Hindlimb muscle (tissue), 1 donor: ENCODE measurements at places on chromosomes 12 and 14. TPM values are rescaled to one million over a fixed set of nuclear protein-coding genes. Genes with fewer than 3 reads are reported as not detected.

- DNase-seq: peak; percentile 92
These were observed at the start of gene LRP10 for GRCh38 chr14:22871224-22872032. Gene LRP10, plus strand, starts transcription at chr14:22871740. Its CDS starts 564 bp downstream, at chr14:22872304.

DNA sequence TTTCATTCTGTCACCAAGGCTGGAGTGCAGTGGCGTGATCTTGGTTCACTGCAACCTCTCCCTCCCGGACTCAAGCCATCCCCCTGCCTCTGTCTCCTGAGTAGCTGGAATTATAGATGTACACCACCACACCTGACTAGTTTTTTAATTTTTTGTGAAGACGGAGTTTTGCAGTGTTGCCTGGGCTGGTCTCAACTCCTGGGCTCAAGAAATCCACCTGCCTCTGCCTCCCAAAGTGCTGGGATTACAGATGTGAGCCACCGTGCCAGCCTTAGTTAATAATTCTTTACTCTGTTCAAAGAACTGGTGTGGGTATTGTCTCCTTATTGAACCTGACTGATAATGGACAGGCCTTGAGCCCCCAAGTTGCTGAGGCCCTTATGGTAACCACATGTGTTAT, 10.4 kb upstream of the KRT7 start:
- no peak for DNase-seq

DNA sequence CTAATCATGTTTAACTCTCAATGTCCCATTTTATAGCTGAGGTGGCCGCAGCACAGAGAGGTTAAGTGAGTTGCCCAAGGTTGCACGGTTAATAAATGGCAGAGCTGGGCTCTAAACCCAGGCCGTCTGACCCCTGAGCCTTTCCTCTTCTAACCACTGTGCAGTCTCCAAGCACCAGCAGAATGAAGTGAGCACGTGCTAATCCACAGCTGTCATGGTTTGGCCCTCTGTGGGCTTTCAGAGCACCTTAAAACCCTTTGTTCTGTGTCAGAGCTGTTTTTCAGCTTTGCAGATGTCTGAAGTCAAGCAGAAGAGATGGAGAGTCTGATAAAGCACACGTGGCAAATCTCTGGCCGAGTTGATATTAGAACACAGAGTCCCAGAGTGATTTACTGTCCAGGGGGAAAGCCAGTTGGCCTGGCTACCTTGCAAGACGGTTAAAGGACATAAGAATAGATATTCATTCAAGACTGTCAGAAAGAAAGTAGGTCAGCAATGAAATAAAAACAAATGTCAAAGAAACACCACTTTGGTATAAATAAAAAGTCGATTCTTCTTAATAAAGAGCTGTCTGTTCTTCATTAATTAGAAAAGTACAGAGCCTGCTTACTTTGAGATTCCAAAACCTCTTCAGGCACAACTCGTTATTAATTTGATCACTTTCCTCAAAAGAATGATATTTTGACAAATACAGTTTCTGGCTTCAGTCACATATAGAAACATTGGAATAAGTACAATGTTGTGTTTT, 107.3 kb downstream of the CRADD start:
- DNase-seq: peak; percentile 43

DNA sequence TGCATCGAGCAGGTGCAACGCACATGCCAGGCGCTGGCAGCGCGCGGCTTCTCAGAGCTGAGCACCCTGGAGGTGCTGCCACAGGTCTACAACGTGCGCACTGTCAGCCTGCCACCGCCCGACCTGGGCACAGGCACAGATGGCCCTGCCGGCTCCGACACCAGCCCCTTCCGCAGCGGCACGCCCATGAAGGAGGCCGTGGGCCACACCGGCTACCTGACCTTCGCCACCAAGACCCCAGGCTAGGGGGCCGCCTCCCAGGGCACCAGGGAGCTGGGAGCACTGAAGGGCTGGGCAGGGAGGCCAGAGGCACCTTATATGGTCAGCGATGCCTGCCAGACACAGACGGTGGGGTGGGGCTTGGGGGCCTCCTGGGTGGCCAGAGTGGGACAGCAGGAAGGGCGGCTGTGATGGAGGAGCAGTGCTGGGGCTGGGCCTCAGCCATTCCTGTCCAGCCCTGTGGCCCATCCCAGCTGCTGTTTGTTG, 5.6 kb downstream of the TRMT61A start:
- no peak for DNase-seq

- DNase-seq: no peak
These were observed 18.5 kb downstream of the SFSWAP start for GRCh38 chr12:131729254-131729955.

GRCh38 chr14:49982501-49982951, 89.6 kb downstream of the ARF6 start:
- no peak for DNase-seq

Gene FOXG1
- polyA plus RNA-seq: not detected

GRCh38 chr14:75022655-75023054, 19.9 kb downstream of the EIF2B2 start:
- no peak for DNase-seq

DNA sequence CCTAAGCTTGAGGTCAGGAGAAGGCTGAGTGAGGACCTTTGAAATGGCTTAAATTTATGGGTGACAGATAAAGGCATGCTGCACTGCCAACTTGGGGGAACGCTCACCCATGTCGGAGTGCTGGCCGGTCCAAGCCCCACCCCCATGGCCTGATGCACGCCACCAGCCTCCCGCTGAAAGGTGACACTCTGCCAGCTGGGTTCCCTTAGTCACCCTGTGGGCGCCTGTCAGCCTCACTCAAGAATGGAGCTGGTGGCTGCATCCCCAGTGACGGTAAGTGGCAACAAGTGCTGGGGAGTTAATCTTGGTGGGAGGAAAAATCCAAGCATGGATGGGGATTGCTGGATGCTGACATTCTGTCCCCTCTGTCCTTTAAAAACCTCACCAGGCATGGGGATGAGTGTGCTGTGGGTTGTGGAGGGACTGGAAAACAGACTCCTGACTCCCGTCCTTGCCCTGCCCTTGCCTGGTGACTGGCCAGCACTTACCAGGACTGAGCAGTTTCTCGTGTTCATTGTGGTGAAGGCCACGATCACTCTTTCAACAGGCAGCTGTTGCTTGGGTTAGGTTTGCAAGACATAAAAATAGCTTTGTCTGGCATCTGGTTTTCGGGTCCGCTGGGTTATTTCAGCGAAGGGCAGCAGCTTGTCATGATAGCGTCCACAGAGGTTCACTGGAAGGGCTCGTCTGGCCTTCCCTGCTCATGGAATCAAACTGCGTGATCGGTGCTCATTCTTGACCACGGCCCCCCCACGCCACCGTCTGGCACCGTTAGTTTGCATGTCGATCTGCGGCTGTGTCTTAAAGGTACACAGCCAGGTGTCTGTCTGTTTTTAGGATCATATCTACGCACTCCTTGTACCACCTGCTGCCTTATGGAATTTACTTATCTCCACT, 15.0 kb downstream of the ACACB start:
- DNase-seq: no peak

Gene TSPAN11
- 5.9 TPM for polyA plus RNA-seq

- DNase-seq: no peak
These were observed 16.6 kb downstream of the RPH3A start for GRCh38 chr12:112808156-112808555.

Gene TMPRSS12
- polyA plus RNA-seq: 0.18 TPM

DNA sequence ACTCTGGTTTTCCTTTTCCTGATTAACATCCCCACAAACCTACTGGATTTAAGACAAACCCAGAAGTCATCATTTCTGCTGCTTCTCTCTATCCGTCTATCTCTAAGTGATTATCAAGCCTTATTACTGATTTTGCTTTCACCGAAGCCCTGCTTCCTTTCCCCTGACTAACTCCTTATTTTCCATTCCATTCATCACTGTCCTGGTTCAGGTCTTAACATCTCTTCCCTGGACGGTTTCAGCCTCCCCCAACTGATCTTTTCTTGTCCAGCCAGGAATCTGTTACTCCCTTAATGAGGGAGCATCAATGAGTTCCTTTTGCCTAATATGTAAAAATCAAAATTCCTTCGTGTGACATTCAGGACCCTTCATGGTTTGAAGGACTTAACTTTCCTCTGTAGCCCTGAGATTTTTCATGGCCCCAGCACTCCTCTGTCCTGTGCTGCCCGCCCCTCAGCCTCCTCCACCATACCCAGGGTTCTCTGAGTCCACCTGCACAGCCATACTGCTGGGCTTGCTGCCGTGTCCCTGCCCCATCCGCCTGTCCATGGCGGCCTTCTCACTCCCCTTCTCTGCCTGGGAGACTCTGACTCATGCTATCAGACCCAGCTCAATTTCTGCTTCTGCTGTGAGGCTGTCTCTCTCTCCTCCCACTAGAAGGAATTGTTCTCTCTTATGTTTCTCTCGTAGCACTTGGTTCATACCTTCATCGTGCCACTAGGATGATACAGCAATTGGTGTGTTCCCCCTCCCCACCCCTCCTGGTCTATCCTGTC, 167.8 kb upstream of the HIF1A start:
- DNase-seq: no peak

DNA sequence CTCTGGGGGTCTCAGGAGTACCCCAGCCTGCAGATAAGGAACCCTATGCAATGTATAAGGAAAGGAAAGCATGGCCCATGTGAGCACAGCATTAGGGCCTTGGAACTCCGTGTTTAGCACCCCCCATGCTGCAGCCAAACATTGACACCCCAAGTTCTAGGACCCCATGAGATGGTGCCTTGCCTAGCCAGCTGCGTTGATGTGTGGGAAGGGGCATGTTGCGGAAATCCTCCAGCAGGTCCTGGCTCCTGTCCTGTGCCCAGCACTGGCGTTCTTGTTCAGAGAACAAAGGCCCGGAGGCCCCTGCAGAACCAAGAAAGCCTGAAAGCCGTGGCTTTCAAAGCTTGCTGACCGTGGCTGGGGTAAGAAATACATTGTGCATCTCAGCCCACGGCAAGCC, 99.4 kb upstream of the DIO3 start:
- DNase-seq: no peak

DNA sequence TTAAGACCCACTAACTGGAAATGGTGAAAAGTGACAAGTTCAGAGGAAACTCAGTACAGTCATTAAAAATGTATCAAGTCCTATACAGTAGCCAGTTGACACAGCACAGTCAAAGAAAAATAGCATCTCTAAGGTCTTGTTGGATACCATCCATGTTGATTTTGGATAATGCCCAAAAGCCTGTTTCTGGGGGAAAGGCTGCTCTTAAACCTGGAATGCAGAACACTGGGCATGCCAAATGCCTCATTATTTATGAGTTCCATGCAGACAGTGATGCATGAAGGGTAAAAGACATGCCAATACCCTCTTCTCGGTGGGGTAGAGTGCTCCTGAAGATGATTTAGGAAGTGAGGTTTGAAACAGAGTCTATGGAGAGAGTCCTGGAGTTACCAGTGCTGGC, 29.6 kb downstream of the KCNK13 start:
- DNase-seq: peak; percentile 7

Gene PMCH
- polyA plus RNA-seq: not detected

DNA sequence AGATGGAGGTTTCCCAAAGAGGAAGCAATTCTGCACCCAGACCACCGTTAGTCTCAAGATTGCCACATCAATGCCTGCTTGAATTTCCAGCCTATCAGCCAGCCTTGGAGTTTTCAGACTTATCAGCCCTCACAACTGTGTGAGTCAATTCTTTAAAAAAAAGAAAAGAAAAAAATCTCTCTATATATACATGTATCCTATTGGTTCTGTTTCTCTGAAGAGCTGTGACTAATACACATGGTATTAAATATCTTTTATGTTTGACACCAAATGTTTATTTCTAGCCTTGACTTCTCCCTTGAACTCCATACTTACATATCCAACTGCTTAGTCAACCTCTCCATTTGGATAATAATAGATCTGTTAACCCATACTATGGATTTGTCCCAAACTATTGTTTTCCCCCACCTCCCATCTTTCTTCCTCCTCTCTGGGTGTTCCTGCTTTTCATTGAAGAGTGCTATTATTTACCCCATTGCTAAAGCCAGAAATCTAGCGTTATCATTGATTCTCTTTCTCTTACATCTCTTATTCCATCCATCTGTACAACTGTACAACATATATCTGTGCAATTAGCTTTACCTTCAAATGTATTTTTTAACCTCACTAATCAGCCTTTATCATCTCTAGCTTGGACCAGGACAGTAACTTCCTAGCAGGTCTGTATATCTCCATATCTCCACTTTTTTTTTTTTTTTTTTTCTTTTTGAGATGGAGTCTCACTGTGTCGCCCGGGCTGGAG, 22.7 kb upstream of the EID3 start:
- no peak for DNase-seq

Gene OTOGL
- polyA plus RNA-seq: 0.44 TPM

DNA sequence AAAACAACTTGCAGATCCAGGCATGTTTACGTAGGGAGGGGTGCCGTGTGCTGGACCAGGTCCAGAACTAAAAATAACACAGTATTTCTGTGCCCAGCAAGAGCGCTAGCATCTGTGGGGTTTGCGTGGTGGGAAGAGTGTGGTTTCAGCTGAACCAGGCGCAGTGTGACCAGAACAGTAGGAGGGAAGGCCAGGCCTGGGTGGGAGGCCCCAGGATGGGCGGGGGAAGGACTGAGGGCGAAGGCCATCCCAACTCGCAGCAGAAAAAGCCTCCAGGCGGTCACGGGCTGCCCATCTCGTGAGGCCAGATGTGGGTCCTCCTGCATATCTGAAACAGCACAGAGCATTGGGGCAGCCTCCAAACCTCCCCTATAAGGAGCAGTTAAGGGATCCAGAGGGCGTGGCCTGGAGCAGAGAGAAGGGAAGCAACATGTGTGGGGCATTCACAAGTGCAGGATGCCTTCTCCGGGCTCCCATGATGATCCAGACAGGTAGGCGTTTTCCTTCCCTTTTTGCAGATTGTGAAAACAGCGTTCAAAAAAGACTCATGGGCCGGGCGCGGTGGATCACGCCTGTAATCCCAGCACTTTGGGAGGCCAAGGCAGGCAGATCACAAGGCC, 17.8 kb upstream of the CD9 start:
- no peak for DNase-seq

Gene KRT2
- polyA plus RNA-seq: 0.08 TPM

GRCh38 chr14:25033358-25033757, 16.6 kb downstream of the STXBP6 start:
- no peak for DNase-seq

Gene OR4E2
- not detected for polyA plus RNA-seq

Gene SYNDIG1L
- not detected for polyA plus RNA-seq

GRCh38 chr12:88854260-88854659, 274.0 kb upstream of the KITLG start:
- DNase-seq: no peak

Gene RNASE4
- 4.5 TPM for polyA plus RNA-seq

- DNase-seq: no peak
These were observed 3.1 kb downstream of the SERPINA4 start for GRCh38 chr14:94564381-94564780.

GRCh38 chr14:102902523-102903247, 19.8 kb upstream of the AMN start:
- no peak for DNase-seq

Gene SLC25A21
- polyA plus RNA-seq: 1.5 TPM

GRCh38 chr14:77909911-77910310, 110.0 kb downstream of the ADCK1 start:
- DNase-seq: no peak

GRCh38 chr12:78531831-78532458, 332.6 kb upstream of the SYT1 start:
- no peak for DNase-seq

Gene TMEM253
- polyA plus RNA-seq: 0.62 TPM

DNA sequence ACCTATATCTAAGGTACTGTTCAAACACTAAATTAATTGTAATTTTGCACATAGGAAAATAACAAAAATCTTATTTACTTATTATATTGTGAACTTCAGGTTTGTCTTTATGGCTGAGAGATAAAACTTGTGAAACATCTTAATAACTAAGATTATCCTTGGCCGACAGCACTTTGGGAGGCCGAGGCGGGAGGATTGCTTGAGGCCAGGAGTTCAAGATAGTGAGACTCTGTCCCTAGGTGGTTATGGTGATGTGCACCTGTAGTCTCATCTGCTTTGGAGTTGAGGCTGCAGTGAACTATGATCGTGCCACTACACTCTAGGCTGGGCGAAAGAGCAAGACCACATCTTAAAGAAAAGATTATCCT, 22.6 kb downstream of the DIP2B start:
- no peak for DNase-seq

Gene INF2
- 69.9 TPM for polyA plus RNA-seq
